ENCODE measurements at places on chromosomes 2 and 18.

- no peak for DNase-seq
Measured at GRCh38 chr2:186457908-186458307, 28.2 kb upstream of the ZC3H15 start.

GRCh38 chr2:231664727-231665126 lies 43.6 kb upstream of the PTMA start:
- DNase-seq: no peak

- no peak for DNase-seq
Measured at GRCh38 chr2:70552501-70553333, 909 bp downstream of the TGFA start.

DNA sequence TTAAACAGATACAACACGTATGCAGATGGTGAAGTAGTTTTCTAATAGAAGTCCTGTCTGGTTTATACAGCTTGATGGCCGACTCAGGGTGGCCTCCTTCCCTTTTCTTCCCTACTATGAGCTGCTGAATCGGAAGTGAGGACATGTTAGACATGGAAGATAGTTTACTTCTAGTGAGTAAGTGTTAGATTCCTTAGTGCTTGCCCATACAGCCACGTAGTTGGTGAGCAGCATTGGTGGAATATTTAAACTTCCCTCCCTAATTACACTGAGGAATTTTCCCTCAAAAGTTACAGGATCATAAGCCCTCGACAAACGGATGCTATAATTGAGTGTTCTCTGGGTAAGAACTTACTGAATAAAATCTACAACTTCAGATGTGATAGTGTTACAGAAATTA lies 52.1 kb downstream of the RHBDD1 start:
- no peak for DNase-seq

DNA sequence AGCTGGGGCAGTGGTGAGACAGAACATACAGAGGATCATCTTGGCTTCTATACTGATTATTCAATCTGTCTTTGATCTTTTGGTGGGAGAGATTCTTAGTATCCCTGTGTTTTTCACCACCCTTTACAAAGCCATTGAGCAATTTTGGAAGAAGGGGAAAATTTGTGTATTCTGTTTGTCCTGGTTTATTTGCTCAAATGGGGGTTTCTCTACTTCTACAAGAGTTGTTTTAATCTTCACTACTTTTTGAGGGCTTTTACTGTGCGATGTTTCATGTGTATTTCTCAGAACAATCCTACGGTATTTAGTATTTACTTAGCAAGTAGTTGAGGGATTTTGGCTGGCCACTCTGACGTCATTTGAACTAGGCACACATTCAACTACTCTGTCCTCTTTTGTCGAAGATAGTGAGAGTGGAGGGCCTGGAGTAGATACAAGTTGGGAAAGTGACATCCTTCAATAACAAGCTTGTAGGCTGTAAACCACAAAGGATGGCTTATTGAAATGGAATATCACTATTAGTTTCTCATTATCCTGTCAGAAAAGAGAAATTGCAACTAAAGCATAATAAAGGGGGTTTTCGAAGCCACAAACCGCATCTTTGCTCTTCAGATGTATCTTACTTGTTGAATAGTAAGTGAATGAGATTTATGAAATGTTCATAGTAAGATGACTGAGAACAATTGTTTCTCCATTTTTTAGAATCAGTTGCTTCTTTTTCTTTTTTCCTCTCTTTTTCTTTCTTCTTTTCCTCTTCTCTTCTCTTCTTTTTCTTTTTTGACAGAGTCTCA lies 24.8 kb downstream of the FMNL2 start:
- DNase-seq: no peak

GRCh38 chr18:39799006-39799405 lies 2156.0 kb upstream of the PIK3C3 start:
- no peak for DNase-seq

DNA sequence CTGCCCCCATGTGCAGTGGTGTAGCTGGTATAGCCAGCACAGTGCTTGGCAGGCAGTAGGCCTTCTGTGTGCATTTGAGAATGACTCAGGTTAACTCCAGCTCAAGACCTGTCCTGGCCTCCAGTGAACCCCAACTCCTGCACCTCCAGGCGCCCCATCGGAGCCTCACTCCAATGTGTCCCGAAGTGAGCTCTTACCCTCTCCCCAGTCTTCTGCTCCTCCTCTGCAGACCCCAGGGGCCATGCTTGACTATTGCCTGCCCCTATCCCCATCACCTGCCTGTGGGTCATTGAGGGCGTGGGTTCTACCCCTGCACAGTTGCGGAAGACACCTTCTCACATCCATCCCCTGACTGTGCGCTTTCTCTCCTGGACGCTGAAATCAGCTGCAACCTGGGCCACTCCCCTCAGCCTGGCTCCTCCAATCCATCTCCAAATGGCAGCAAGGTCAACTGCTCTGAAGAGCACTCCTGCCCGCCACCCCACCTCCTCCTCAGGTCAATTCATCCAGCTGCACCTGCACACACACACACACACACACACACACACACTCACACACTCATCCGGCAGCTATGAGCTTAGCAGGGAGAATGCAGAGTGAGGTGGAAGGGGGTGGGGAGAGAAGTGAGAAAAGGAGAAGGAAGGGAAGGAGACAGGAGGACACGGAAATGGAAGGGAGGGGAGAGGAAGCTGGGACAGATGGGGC lies 130.3 kb upstream of the GLI2 start:
- DNase-seq: no peak

GRCh38 chr2:234593636-234594035 lies 96.8 kb upstream of the ARL4C start:
- no peak for DNase-seq

- no peak for DNase-seq
Measured at GRCh38 chr18:54712758-54713157, 115.5 kb upstream of the RAB27B start.

GRCh38 chr2:56077359-56077915 lies 106.4 kb upstream of the CCDC85A start:
- DNase-seq: no peak

GRCh38 chr2:3326182-3326537 lies 51.5 kb downstream of the EIPR1 start:
- no peak for DNase-seq

- no peak for DNase-seq
Measured at GRCh38 chr2:36618381-36618780, 20.4 kb upstream of the FEZ2 start.

GRCh38 chr18:61697306-61697909 lies 195.4 kb downstream of the RNF152 start:
- no peak for DNase-seq

All from stimulated activated CD8-positive, alpha-beta memory T cell treated with anti-CD3 and anti-CD28 coated beads, Interleukin-4, amount 100 ng/mL, for 1 hour (primary cell).